ENCODE measurements at places on chromosomes 7 and 10. TPM values are rescaled to one million over a fixed set of nuclear protein-coding genes. Genes with fewer than 3 reads are reported as not detected.

The ZNF467 gene
- 15.0 TPM for polyA plus RNA-seq

The PON1 gene
- 0.28 TPM for polyA plus RNA-seq

GRCh38 chr10:125661431-125661940 is 21.5 kb downstream of the TEX36 start:
- H3K4me1 ChIP-seq, result no peaks in the 10 kb centered on the region
- H3K27me3 ChIP-seq, result no peaks in the 10 kb centered on the region
- DNase-seq, result no peak
- no peak overlapping the region for H3K27ac ChIP-seq
- no peak overlapping the region for H3K4me3 ChIP-seq

DNA sequence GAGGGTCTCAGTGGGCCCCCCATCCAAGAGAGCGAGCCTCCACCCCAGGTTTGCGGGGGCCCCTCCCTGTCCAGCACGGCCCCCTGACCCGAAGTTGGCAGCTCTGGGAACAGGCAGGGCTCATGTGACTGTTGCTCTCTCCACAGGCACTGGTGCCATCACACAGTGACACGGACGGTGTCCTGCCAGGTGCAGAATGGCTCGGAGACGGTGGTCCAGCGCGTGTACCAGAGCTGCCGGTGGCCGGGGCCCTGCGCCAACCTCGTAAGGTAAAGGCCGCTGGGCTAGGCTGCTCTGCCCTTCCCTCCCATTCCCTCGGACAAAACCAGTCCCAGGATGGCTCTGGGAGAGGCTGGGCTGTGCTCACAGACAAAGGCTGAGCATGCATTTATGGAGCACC is 57.2 kb downstream of the COL26A1 start:
- H3K36me3 ChIP-seq, result no peaks in the 10 kb centered on the region
- no peak overlapping the region for H3K4me3 ChIP-seq
- DNase-seq, result no peak
- H3K4me1 ChIP-seq, result no peaks in the 10 kb centered on the region

GRCh38 chr7:108875139-108875538 is 305.5 kb downstream of the DNAJB9 start:
- no peak overlapping the region for H3K4me3 ChIP-seq
- no peak overlapping the region for H3K27ac ChIP-seq
- H3K4me1 ChIP-seq, result no peaks in the 10 kb centered on the region
- DNase-seq, result no peak
- H3K36me3 ChIP-seq, result no peaks in the 10 kb centered on the region

GRCh38 chr7:147071536-147071935 is 954.9 kb downstream of the CNTNAP2 start:
- H3K4me3 ChIP-seq, result no peak overlapping the region
- H3K27me3 ChIP-seq, result no peaks in the 10 kb centered on the region
- no peak for DNase-seq
- H3K4me1 ChIP-seq, result peaks cover 3% of the 10 kb centered on the region

DNA sequence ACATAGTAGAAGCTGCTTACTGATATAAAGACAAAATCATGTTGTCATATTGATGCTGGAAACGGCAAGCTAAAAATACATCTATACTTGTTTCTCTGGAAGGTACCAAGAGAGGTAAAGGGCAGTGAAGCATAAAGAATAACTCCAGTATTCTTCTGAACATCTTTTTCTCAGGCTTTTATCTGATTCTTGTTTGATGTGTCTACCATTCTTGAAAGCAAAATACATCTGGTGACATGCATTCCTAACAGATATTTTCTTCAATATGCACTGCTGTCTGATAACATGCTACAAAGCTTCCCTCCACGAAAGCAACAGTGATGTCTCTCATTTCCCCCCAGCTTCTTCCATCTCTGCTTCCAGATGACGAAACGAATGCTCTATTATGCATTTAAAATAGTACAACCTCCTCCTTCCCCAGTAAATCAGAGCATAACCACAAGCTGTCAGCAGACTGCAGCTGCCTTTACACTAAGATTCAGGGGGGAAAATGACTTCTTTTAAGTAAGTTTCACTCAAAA is 100.8 kb downstream of the ARHGAP21 start:
- peaks cover 2% of the 10 kb centered on the region for H3K36me3 ChIP-seq
- no peaks in the 10 kb centered on the region for H3K4me1 ChIP-seq
- no peak overlapping the region for H3K4me3 ChIP-seq
- H3K27me3 ChIP-seq, result no peaks in the 10 kb centered on the region
- no peak overlapping the region for H3K27ac ChIP-seq

Data from kidney (tissue), 22 donors.